ENCODE measurements at places on chromosomes 1 and 21.

- DNase-seq, result no peak
Measured at GRCh38 chr1:118104951-118105350, 80.1 kb downstream of the SPAG17 start.

- no peak for DNase-seq
Measured at GRCh38 chr1:235708390-235708962, 58.9 kb upstream of the GNG4 start.

GRCh38 chr21:29184037-29184436, 53.6 kb downstream of the MAP3K7CL start:
- peak; percentile 41 for DNase-seq

DNA sequence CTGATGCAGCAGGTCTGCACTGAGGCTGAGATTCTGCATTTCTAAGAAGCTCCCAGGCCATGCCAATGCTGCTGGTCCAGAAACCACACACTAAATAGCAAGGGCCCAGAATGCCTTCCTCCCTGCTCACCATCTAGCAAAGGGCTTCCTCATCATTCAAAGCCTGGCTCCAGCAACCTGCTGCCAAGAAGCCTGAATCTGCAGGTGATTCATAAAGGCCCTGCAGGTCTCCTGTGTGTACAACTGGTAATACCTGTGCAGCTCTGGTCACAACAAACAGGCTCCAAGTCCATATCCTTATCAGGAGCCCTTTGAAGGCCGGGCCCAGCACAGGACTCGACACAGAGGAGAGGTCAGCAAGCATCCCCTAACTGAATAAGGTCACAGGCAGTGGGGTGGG, 26.7 kb downstream of the GLIS1 start:
- DNase-seq, result no peak

DNA sequence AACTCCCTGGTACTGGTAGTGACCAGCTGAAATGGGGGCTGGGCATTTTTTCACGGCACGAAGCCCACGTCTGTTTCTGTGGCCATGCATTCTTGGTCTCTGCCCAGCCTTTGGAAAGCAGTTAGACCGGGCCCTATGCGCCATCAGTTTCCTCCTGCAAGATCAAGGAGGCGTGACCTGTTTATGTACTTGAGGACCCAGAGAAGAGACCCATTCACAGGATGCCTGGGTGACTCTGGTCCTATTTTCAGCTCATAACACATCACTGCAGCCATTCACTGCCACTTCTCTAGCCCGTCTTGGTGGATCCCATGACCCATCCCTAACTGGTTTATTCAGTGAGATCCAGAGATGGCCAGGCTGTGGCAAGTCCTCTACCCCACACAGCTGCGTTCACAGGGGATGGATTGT, 70.4 kb downstream of the SPSB1 start:
- DNase-seq, result no peak

All from GDM1 (cell line).